ENCODE measurements at places on chromosomes 4 and X.

GRCh38 chrX:135581496-135581895 is 61.0 kb downstream of the INTS6L start:
- no peak for DNase-seq

- no peak for DNase-seq
These were observed 700 bp downstream of the SLC26A1 start for GRCh38 chr4:992297-993110.

DNA sequence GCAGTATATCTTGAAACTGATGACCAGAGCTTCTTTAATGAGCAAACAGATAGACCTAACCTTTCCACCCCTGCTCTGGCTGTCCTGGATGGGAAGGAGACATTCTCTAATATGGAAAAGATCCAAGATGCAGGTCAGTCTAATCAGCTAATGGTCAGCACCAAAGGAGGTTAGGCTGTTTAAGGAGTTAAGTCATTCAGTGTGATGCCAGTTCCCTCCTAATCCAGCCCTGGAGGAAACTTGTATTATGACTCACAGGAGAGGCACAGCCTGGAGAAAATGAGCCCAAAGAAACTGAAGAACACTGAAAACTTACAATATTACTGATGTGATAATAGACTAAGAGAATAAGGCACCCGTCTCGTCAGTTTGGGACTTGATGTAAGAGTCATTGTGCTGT is 323.0 kb downstream of the HNRNPD start:
- DNase-seq = no peak

GRCh38 chrX:331151-331824 is 12.7 kb upstream of the GTPBP6 start:
- no peak for DNase-seq

GRCh38 chr4:180799798-180800197 is 1443.4 kb upstream of the TENM3 start:
- no peak for DNase-seq

- no peak for DNase-seq
These were observed 369.3 kb downstream of the DMD start for GRCh38 chrX:32842053-32842452.

DNA sequence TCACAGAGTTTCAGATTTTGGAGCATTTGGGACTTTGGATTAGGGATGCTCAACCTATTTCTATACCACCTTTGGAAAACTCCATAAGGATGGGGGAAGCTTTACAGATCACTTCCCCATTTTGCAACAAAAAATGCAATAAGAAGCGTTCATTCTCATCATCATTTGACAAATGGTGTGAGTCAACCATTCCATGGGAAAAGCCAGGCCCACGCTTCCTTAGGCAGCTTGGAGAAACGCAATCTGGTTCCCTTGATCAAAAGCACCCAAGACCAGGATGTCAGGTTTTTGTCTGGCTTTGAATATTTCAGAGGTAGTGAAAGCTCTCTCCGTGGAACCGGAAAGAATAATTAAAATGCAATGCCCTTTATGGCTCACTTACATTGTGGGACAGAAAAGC is 79.3 kb upstream of the C4orf50 start:
- no peak for DNase-seq

DNA sequence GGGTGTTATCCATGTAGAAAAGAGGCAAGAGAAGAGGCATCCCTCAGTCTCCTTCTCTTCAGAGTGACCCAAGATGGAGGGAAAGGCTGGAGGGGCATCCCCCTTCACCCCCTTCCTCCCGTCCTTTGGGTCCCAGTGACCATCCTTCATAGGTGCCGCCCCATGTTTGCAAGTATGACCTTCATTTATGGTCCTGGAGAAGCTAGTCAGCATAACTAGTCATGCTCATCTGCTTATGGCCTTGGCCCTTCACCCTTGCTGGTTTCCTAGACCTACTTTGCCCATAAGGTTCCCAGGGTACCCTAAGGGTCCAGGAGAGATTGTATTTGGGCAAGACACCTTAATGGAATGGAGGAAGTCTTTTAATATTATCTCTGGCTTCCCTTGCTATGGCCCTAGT is 46.7 kb downstream of the HMGB2 start:
- DNase-seq = no peak

DNA sequence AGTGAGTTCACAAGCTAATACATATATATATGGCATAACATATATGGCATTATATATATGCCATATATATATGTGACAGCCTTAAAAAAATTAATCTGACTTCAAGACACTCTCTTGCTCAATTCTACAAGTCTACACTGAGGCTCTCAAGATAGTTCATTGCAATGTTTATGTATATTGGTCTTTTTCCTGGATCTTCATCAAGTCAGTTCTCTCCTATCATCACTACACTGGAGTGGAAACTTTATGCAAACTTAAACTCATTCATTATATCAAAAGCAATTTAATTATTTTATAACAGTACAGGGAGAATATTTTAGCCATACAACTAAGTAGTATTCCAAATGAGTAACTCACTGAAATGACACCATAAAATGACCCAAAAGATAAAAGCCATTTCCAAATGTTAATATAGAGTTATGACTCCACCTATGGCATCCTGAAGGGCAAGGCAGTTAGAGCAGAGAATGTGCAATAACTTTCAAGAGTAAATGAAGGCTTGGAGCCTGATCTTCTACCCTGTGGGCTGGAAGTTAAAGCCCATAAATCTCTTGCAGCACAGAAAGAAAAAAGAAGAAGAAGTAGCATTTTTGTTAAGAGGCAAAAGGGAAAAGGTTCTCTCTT is 176.3 kb upstream of the SLIT2 start:
- no peak for DNase-seq

GRCh38 chr4:140816806-140817510 is 60.8 kb upstream of the TBC1D9 start:
- DNase-seq = no peak

DNA sequence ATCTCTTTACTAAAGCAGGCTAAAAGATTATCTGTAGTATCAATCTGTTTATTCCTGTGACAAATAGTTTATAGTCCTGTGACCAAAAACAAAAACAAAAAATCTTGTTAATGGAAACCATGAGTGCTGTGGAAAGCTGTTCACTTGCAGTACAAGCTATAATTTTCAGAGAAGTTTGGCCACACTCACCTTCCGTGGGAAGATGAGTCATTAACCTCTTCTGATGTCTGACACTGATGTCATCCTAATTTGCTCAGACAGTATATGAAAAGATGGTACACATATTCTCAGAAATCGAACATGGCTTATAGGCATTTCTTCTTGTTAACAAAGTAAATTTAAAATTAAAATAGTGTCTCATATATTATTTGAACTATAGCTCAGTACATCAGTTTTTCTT is 19.9 kb upstream of the ENPP6 start:
- no peak for DNase-seq

- no peak for DNase-seq
These were observed 7.6 kb upstream of the BST1 start for GRCh38 chr4:15695240-15695699.

DNA sequence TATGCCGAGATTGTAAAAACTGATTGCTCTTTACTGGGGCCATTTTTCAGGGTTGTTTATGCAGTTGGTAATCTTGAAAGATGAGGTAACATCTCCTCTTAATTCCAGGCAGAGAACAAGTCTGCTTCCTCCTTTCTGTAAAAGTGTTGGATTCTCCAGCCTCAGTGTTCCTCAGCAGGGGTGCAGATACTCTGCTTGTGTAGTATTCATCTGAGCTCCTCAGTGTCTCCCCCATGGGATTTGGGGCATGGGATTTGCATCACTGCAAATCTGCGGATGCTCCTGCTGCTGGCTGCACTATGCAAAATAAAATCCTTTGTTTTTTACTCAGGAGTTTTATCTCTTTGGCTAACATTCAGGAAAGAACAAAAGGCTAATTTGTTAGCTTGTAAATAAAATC is 104.9 kb upstream of the ATP8A1 start:
- DNase-seq = no peak

GRCh38 chr4:92120810-92121498 is 182.8 kb upstream of the GRID2 start:
- no peak for DNase-seq

- DNase-seq = no peak
These were observed 23.3 kb upstream of the CRMP1 start for GRCh38 chr4:5916229-5916628.

GRCh38 chr4:163121689-163122088 is 45.0 kb downstream of the NAF1 start:
- DNase-seq = no peak

DNA sequence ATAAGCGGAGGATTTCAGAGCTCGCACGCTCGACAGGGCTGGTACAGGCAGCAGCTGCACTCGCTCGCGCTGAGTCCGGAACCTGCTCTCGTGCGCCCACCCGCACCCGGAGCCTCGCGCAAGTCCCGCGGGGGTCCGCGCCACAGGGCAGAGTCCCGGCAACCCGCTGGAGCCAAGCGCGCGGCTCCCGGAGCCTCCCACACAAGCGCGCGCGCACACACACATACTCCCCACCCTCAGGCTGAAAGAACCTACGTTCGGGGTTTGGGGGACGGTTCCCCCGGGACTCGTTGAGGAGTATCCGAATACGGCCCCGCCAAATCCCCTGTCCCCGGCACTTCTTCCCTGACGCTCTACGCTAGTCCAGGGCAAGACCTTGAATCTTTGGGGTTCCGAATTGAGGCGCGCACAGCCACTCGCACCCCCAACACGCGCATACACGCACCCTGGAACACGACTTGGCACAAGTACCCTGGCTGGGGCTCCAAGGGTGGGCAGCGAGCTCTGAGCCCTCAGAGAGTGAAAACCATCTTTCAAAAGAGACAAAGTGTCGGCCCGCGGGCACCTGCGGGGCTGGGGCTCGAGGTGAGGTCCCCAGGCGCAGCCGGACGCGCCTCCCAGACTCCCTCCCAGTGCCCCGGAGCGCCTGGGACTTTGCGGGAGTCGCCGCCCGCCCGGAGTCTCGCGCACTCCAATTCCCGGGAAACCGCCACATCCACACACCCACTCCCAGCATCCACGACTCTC is 952 bp downstream of the ANOS1 start:
- no peak for DNase-seq

DNA sequence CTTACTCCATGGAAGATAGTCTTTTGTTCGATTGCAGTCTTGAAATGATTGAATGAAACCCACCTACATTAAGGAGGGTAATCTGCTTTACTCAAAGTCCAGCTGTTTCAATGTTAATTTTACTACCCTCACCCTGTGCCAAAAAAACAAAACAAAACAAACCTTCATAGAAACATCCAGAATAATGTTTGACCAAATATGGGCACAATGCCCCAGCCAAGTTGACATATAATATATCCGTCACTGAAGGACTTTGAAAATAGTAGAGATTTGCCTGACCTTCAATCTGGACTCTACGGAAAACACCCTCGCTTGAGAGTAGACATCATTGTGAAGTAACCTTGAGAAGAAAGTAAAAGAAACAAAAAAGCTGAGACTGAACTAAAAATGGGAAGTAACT is 550.5 kb upstream of the SMIM31 start:
- no peak for DNase-seq

All from stimulated activated CD8-positive, alpha-beta memory T cell treated with anti-CD3 and anti-CD28 coated beads, Interleukin-2, amount 100 ng/mL, for 1 hour (primary cell).